ENCODE measurements at places on chromosomes 11 and 22.
A peak's percentile ranks its signal among the peaks of the same experiment; 100 is the strongest.

DNA sequence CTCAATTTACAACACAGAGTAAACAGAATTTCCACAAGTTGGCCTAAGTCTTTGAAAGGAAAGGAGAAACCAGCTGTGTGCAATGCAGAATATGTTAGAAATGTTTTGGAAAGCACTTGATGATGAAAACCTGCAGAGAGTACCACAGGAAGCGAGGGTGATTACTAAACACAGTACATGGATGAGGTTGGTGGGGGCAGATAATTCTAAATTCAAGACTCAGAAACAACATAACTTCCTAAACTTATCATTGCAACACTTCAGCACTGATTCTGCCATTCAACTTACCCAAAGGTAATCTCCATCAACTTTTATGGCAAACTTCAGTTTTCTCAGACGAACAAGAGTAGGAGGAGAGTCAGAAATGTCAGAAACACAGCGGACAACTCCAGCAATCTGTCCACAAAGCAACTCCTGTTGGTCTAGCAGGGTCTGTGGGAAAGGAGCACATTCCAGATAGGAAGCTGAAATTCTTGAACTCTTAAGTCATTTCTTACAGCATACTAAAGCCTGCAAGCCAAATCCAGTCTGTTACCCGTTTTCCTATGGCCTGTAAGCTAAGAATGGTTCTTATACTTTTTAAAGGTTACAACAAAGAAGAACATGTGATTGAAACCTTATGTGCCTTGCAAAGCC is 6.8 kb downstream of the HPS4 start:
- no peak for DNase-seq

DNA sequence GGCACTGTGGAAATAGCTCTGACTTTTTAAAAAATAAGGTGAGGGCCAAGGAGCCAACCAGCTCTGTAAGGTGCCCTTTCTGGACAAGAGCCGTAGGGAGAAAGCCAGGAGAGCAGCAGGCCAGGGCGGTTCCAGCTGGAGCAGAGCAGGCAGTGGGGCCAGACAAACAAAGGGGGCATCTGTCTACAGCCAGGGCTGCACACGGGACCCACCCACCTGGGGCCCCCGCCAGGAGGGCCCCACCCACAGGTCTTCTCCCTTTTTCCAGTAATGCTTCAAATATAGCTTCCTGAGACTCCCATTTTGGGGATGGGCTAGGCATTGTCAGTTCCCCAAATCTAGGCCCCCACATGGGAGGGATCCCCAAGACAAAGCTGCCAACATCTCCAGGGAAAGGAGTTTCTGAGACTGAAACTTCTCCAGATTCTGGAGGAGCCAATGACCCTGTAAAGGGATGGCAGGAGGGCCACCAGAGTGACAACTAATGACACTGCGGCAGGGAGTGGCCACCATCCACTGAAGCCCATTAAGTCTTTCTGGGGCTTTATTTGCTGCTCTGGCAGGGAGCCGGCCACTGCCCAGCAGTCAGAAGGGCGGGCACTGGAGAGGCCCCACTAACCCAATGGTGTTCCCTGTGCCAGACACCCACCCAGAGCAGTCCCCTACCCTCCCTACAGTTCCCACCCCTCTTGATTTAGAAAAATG is 1.9 kb downstream of the ZFTA start:
- no peak for DNase-seq

DNA sequence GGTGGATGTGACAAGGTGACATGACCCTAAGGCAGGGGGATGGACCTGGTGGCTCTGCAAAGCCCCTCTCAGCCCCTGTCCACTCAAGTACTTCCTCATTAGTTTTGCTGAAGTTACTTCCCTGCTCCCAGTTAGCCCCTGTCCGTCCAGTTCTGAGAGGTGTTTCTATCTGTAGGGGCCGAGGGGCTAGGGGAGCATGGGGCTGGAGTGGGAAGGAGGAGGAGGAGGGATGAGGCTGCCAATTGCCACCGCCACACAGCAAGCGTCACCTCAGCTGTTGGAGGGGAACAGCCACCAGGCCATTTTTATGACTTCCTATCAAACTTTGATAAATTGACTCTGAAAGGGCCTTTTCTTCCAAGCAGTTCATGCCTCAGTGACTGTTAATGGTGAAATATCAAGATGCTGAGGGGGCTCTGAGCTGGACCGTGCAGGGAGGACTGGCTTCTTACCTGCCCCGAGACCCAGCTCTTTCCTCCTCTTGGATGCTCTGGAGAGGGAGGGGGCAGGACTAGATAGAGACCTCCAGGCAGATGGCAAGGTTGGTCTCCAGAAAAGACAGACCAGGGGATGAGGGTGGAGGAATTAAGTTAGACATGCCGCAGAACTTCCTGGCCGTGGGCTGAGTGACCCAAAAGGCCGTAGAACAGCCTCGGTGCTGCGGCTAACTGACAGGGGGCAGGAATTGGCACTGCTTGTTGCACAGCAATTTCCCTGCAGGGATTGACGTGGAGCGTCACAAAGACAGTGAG is 137.0 kb downstream of the ST3GAL4 start:
- no peak for DNase-seq

DNA sequence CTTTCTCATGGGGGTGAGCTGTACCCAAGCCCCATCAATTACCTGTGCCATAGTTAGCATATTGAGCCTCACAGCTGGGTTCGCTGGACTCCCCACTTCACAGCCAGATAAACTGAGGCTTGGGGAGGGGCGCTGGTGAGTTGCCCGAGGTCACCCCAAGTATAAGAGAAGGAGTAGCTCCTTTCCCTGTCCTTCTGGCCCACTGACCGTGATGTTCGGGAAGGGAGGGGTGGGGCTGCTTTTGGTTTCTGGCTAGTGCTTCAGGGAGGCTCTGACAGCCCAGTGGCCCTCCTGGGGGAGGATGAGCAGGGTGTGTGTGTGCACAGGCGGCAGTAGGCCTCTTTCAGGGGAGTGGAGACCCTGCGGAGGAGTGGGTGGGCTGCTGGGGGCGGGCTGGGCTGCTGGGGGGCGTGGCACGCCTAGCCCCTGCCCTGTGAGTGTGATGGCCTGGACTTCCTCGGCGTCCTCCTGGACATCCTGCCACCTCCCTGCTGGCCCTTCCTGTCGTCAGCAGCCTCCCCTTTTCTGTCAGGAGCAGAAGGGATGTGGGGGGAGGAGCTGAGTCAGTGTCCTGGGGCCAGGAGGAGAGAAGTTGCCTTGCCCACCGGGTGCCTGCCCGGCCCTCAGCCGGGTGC is 50.3 kb downstream of the TRIOBP start:
- no peak for DNase-seq

- no peak for DNase-seq
These were observed 224.2 kb downstream of the GUCY1A2 start for GRCh38 chr11:106794058-106794457.

- DNase-seq: no peak
These were observed 51.7 kb downstream of the HSD17B12 start for GRCh38 chr11:43732225-43732624.

GRCh38 chr11:19539861-19540260 is 172.8 kb upstream of the NAV2 start:
- DNase-seq: no peak

- DNase-seq: no peak
These were observed 39.3 kb upstream of the CELSR1 start for GRCh38 chr22:46576556-46577367.

- DNase-seq: no peak
These were observed 795.5 kb downstream of the METTL15 start for GRCh38 chr11:28903716-28904115.

DNA sequence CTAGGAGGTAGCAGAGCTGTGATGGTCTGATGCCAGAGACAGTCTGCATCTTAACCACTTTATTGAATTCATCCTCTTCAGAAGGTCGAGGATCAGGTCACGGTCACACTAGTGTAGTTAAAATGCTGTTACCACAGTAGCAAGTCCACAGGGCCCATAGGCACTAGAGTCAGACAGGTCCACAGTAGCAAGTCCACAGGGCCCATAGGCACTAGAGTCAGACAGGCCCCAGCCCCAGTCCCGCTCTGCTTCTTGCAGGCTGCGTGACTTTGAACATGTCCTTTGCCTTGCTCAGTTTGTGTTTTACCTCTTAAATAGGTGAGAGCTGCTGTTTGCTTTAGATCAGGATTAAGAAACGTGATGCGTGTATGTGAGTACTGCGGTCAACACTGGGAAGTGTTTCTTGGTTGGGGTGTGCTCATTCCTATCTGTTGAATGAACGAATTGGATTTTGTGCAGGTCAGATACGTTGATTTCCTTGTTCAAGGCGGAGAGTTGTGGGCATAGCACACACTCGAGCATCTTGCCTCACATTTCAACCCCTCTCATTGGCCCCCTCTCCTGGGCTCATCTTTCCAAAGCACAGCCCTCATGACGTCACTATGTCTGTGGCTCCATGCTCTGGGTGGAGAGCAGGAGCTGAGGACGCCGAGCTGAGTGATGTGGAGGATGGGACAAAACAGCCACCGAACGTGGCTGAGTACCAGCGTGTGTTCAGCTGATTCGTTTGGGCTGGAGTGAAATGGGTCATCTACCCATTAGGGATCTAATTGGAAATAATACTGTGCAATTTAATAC is 191.7 kb downstream of the TBC1D22A start:
- DNase-seq: no peak

- DNase-seq: peak; percentile 34
These were observed 168.5 kb downstream of the ARHGAP42 start for GRCh38 chr11:100855466-100856067.

DNA sequence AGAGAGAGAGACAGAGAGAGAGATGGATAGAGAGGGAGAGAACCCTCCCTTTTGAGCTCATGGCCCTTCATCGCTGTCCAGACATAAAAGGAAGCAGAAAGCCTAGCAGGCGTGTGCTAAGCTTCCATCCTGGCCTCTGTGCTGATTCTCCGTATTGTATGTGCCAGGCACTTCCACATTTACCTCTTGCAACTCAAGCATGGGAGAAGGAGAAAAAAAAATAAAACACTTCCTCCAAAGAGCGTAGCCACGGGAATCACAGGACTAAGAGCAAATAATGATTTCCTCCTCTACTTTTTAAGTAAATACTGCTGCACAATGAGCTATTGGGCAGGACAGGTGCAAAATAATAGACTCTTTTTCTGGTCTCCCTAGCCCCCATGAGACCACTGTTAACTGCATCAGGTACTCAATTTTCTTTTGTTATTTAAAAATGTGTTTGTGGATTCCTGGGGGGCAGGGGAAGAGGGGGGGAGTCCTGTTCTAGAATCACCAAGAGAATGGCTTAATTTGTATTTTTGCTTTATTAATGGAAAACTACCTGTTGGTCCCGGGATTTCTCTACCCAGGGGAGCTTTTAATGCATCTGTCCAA is 154.3 kb downstream of the NXPE2 start:
- DNase-seq: peak; percentile 81

GRCh38 chr11:126113515-126113957 is 50.9 kb upstream of the CDON start:
- DNase-seq: peak; percentile 62

- DNase-seq: no peak
These were observed 658 bp downstream of the STIP1 start for GRCh38 chr11:64186492-64187165.

DNA sequence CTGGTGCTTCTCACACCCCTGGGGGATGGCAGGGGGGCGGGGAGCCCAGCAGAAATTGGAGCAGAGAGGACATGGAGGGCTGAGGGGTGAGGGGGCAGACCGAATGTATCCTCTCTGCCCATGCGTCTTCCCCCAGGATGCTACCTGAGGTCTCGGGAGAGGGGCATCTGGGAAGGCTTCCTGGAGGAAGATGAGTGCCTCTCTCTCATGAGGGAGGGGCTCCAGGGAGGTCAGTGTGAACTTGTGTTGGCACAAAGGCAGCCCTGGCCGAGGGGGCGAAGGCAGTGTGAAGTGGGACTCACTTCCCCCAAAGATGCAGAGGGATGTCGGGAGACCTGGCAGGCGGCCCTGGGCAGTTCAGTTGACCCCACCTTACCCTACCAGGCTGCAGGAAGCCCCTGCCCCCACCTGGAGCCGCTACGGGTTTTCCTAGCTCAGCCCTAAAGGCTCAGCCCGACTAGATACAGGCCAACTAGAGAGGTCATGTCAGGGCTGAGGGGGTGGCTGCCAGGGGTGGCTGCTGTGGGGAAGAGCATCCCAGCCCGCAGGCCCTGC is 10.4 kb downstream of the ASCL2 start:
- DNase-seq: no peak

DNA sequence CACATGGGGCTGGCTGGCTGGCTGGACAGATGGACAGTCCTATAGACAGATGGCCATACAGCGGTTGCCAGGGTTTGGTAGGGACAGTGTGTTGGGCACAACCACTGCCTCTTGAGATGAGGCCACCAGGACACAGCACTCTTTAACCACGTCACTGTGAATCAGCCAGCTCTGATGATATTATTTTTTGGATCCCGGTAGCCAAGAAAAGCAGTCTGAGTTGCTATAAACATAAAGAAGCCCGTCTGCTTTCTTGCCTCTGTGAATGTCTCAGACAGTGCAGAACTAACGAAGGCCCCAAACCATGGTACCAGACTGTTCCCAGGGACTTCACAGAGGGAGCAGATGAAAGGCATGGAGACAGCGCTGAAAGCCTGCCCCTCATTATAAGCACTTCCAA is 115.9 kb upstream of the CSNK2A3 start:
- DNase-seq: no peak

GRCh38 chr11:55942785-55943392 is 6.7 kb upstream of the OR5I1 start:
- DNase-seq: peak; percentile 8

DNA sequence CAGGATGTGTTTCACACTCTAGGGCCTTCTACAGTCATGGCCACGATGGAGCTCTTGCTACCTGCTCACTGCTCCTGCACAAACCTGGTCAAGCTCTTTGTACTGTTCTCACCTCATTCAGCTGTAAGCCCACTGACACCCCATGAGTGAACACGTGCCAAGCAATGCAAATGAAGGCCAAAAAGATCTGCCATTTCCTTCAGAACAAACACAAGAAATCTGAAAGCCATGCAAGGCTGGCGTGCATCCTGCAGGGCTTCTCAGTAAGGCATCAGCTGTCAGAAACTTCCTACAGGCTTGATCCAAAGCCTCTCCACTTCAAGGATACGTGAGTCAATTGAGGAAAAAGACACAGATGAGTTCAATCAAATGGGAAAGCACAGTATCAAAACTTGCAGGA is 44.1 kb upstream of the NFRKB start:
- DNase-seq: no peak

DNA sequence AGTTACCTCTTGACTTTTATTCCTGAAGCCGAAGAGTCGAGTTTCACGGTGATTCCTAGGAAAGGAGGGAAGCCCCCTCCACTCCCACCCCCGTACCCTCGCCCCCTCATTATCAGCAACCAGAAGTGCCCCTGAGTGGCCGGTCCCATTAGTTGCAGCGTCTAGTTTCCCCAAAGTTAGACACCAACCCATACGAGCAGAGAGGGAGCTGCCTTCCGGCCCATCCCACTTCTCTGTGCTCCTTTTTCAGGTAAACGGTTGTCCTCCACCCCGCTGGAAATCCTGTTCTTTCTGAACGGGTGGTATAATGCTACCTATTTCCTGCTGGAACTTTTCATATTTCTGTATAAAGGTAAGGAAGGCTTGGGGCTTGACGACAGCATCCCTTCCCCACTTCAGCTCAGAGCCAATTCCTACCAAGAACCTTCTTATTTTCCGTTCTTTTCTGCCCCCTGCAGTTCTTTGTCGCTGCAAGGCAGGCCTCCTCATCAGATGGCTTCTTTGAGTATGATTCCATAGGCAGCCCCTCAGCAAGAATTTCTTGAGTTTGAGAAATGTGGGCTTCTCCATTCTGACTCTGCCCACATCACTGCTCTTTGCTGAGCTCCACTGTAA is 701 bp downstream of the TMEM216 start:
- no peak for DNase-seq

GRCh38 chr11:11789735-11790369 is 51.9 kb upstream of the USP47 start:
- no peak for DNase-seq

Measured in NCI-H1092 (cell line).